A549 treated with AZD2906 at 1 μM for 4 hours (cell line): ENCODE measurements at places on chromosomes 4 and X. TPM values are rescaled to one million over a fixed set of nuclear protein-coding genes. Genes with fewer than 3 reads are reported as not detected.

Gene FRAS1
- total RNA-seq: 2.0 to 2.9 TPM (median 2.5 TPM) in 5 replicates

Gene C4orf36
- total RNA-seq: 0.77 to 1.7 TPM (median 1.4 TPM) in 5 replicates

Gene TBC1D9
- 5.4 to 6.6 TPM (median 6.5 TPM) in 5 replicates for total RNA-seq

Gene TLR7
- total RNA-seq: not detected in 5 replicates

Gene C4orf46
- total RNA-seq: 6.9 to 8.7 TPM (median 7.7 TPM) in 5 replicates

Gene TMEM35A
- total RNA-seq: not detected in 5 replicates

Gene FGB
- 16.1 to 21.4 TPM (median 17.1 TPM) in 5 replicates for total RNA-seq

Gene CFAP47
- total RNA-seq: not detected in 5 replicates

Gene MAGEA4
- total RNA-seq: not detected in 5 replicates

Gene TRIM61
- total RNA-seq: not detected in 5 replicates

Gene PLRG1
- 52.6 to 60.2 TPM (median 57.3 TPM) in 5 replicates for total RNA-seq

Gene RNF150
- total RNA-seq: 0.18 to 0.52 TPM (median 0.32 TPM) in 5 replicates

Gene ACSL1
- total RNA-seq: 46.5 to 52.1 TPM (median 48.3 TPM) in 5 replicates

Gene F9
- total RNA-seq: not detected in 5 replicates

Gene SSX2B
- not detected in 5 replicates for total RNA-seq

Gene TLR6
- 1.7 to 2.4 TPM (median 2.2 TPM) in 5 replicates for total RNA-seq

Gene UBL4A
- 69.3 to 72.8 TPM (median 70.1 TPM) in 5 replicates for total RNA-seq
